ENCODE measurements at places on chromosomes 7 and 10.

DNA sequence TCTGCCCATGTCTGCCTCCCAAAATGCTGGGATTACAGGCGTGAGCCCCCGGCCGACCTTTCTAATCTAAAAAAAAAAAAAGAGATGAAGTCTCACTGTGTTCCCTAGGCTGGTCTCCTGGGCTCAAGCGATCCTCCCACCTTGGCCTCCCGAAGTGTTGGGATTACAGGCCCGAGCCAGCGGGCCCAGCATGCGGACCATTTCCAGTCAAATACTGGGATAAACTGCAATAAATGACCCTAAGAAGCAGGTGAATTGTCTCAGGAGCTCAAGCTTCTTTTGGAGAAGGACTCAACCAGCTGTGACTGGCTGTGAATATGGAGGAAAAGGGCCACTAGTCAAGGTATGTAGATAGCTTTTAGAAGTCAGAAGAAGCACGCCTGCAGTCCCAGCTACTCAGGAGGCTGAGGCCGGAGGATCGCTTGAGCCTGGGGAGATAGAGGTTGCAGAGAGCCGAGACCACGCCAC lies 550 bp upstream of the CREM start:
- DNase-seq, result no peak

DNA sequence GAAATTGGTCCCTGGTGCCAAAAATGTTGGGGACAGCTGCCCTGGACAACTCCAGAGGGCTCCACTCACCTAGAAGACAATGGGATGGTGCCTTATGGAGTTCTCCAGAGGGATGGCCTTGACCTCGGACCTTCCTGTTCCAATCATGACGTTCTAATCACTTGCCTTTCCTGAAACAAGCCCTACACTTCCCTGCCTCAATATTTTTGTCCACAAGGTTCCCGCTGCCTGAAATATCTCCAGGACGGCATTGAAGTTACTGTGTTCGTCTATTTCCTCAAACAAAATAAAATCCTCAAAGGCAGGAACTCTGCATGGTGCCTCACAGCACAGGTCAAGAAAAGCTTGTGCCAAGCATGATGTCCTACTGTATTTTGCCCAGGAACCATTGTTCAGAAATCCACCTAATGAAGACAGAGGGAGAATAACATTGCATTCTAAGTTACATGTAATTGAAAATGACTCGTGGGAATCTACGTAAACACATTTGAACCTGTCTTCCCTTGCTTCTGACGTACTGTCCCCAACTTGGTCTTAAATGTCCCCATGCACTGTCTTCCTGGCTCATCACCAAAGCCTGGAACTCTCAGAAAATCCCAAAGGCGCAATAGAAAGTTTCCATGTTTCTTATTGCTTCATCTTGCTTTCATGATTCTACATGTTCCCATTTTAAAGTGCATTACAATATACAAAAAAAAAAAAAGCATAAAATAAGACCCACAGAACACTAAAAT lies 342.3 kb upstream of the NRP1 start:
- no peak for DNase-seq

- no peak for DNase-seq
Observed at GRCh38 chr7:150621376-150621775, 10.8 kb downstream of the GIMAP6 start.

DNA sequence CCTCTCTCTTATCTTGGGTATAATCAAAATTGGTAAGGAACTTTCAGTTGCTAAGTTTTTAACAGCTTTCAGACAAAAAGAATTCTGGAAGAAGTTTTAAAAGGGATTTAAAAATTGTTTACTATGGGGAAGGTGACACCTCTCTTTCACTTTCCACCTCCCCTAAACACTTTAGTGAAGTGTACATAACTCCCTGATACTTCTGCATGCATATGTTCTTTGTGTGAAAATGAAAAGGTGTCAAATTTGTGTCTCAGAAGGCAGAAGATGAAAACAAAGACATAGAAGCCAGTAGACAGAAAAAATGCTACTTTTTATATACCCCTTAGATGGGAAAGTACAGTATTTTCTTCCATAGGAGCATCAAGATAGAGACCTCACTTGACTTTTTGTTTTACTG lies 117.8 kb downstream of the TMEM26 start:
- no peak for DNase-seq

DNA sequence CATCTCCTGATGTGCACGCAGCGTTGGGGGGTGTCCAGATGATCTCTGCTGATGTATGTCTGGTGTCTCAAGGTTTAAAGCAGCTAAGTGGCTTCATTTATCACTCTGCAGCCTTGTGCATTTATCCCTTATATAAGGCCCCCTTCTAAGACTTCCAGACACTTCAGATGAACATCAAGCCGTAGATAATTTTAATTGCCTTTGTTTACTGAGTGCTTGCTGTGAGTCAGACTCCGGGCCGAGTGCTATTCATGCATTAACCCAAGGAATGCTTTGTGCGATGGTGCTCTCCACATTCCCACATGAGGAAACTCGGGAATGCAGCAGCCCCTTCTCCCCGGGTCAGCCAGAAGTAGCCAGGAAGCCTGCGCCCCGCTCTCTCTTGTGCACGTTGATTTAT lies 328.6 kb upstream of the COBL start:
- no peak for DNase-seq
